Hepatocyte (in vitro differentiated cells): ENCODE measurements at places on chromosomes 3 and 15. TPM values are rescaled to one million over a fixed set of nuclear protein-coding genes. Genes with fewer than 3 reads are reported as not detected.

The ISG20 gene
- 11.9 and 15.8 TPM in 2 replicates for polyA plus RNA-seq

- DNase-seq, result no peak
These were observed 784.0 kb downstream of the ZPLD1 start for GRCh38 chr3:103218793-103219192.

DNA sequence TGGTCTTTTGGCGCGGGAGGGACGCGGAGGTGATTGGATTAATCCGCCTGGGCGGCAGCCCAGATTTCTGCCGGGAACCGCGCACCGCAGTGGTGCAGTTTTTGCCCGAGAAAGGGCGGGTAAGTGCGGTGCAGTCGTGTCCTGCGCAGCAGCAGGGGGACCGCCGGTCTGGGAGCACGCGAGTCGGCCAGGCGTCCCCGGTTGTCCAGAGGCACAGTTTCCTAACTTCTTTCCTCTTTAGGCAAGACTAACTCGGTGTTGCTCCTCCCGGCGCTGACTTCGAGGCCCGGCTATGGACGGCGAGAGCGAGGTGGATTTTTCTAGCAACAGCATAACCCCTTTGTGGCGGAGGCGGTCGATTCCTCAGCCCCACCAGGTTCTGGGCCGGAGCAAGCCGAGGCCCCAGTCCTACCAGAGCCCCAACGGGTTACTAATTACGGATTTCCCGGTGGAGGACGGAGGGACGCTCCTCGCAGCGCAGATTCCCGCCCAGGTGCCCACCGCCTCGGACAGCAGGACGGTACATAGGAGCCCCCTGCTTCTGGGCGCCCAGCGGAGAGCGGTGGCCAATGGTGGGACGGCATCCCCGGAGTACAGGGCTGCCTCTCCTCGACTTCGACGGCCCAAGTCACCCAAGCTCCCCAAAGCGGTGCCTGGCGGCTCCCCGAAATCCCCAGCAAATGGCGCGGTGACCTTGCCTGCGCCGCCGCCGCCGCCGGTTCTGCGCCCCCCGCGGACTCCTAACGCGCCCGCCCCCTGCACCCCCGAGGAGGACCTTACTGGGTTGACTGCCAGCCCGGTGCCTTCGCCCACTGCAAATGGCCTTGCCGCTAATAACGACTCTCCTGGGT, 736 bp downstream of the ARHGEF26 start:
- peak; percentile 60 for DNase-seq

DNA sequence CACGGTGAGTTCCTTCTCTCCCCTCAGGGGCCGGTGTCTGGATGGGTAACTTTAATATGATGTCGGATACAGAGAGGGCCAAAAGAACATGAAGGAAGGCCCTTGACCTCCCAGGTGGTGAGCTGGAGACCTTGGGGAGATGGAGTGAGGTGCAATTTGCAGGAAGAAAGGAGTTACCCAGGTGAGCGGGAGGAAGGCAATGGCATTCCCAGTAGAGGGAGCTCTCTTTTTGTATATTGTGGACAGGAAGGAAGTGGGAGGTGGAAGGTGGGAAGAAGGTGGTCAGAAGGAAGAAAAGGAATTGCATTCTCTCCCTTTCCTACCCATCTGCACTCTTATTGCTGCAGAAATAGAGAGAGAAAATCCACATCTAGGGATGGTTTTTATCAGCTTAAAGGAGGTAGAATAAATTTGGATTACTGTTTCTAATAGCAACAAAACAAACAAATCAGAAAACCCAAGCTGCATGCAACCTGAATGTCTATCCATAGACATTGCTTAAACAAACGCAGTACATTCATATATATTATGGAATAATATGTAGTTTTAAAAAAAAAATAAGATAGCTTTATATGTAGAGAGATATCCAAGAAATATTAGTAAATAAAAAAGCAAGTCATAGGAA, 169.0 kb upstream of the TSC22D2 start:
- peak; percentile 69 for DNase-seq

GRCh38 chr3:196756732-196757131, 17.1 kb downstream of the PAK2 start:
- no peak for DNase-seq

GRCh38 chr3:63654211-63654610, 1.7 kb downstream of the SNTN start:
- no peak for DNase-seq

DNA sequence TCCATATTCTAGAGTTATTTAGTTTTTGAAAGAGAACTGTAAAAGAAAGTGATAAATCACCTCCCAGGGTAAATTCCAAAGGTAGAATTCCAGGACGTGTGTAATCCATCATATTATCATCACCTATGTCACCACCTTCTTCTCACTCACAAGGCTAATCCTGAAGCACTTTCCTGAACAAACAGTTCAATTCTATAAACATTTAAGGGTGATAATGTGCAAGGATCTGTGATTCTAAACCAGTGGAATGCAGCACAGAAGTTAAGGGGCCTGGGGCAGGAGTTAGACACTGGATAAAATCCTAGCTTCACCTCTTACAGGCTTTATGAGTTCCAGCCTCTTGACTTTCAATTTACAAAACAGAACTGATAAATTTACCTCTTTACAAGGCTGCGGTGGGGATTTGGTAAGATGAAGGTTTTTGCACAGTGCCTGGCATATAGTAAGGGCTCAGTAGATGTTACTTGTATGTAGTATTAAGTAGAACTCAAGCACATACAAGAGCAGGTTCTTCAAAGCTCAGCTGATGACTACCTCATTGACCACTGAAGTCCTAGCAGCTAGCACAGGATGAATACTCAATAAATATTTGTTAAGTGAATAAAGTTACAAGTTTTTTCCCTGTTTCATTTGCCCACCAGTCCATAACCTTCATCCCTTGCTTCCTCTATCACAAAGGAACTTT, 47.3 kb upstream of the CCDC80 start:
- no peak for DNase-seq

The GOLGA8T gene
- polyA plus RNA-seq, result not detected in 2 replicates

DNA sequence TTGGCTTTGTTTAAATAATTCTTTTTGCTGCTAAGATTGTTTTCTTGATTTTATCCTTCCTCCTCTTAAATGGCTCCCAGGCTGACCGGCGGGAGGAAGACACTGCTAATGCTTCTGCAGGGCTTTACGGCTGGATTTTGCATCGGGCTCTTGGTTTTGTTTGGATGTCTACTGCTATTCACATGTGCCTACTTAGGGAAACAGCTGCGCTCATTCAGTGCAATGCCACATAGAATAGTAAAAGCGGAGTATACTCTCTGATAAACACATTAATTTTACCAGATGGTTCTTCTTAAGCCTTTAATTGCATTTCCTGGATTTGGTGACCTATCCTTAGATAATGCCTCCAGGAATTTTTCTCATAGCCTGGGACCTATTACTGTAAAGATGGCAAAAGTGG, 146.6 kb downstream of the THSD4 start:
- no peak for DNase-seq

DNA sequence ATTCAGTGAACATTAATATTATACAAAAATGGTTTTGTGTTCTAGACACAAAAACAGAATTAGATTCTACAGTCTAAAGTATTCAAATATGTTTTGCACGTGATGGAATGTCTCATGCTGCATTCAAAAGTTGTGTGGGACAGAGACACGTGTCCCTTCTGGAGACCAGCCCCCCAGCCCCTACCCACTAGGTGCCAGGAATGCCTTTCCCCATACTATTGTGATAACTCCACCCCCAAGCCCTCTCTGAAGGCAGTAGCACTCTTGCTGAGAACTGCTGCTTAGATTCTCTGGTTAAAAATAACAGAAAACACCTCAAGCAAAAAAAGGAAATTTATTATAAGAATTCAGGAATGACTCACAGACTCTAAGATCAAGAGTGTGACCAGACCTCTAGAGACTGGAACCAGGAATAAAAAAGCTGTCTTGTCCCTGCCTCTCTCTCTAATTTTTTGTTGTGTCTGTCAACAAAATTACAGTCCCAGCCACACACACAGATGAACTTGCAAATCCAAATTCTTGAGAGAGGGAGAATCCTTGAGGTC, 57.7 kb downstream of the PXYLP1 start:
- DNase-seq, result no peak

The ADAMTS9 gene
- polyA plus RNA-seq, result 56.9 and 64.3 TPM in 2 replicates

GRCh38 chr3:20023623-20024405, 11.8 kb upstream of the PP2D1 start:
- peak; percentile 40 for DNase-seq

GRCh38 chr15:64845831-64846595, 4.3 kb downstream of the PLEKHO2 start:
- no peak for DNase-seq

The GP9 gene
- not detected in 2 replicates for polyA plus RNA-seq

The SAMMSON gene
- polyA plus RNA-seq, result not detected in 2 replicates

- DNase-seq, result no peak
These were observed 1716.1 kb downstream of the SI start for GRCh38 chr3:163362151-163362550.

The DCUN1D1 gene
- 22.2 and 23.8 TPM in 2 replicates for polyA plus RNA-seq

DNA sequence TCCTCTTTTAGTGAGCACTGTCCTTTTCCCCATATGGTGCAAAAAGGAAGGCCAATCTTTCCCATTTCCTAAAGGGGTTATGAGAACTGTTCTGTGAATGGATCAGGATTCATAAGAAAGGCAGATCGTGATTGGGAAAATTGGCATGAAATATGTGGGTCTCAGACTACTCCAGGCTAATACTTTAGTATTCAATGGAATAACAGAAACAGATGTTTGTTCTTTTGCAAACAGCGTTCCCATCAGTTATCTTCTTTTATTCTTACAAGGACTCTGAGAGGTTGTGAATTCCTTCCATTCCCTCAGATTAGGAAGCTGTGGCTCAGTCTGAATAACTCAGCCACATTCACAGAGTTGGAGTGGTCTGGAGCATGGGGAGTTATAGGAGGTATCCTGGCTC, 51.3 kb upstream of the MTMR10 start:
- DNase-seq, result no peak

GRCh38 chr3:108292450-108292849, 3.9 kb upstream of the HHLA2 start:
- no peak for DNase-seq

The COL6A5 gene
- 0.11 TPM in 2 replicates for polyA plus RNA-seq

GRCh38 chr3:185680231-185680630, 94.1 kb downstream of the SENP2 start:
- no peak for DNase-seq

GRCh38 chr3:104831071-104831470, 535.6 kb upstream of the ALCAM start:
- no peak for DNase-seq

DNA sequence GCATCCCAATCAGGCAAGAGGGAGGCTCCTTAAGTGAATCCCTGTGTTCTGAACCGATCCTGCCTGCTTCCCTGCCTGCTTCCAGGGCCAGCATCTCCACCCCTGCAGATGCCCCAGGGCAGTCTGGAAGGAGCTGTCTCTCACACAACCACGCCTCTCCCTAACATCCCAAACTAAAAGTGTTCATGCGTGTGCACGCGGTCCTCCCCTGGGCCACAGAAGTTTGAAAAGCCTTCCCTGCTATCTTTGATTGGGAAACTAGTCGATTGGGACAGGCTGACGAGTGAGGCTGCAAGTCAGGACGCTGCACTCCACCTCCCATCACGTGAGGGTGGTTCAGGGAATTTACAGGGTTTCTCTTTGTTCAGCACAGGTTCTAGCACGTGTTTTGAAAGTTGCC, 340.9 kb upstream of the ICE2 start:
- DNase-seq, result no peak

The SCAANT1 gene
- polyA plus RNA-seq, result 1.1 TPM in 1 of 2 replicates, not detected in the other

The POPDC2 gene
- polyA plus RNA-seq, result 1.2 and 1.6 TPM in 2 replicates

- DNase-seq, result no peak
These were observed 94.2 kb downstream of the NUP210 start for GRCh38 chr3:13325892-13326443.

GRCh38 chr15:73879426-73879825, 6.1 kb downstream of the TBC1D21 start:
- DNase-seq, result no peak

- DNase-seq, result peak; percentile 40
These were observed 12.6 kb downstream of the FAM107A start for GRCh38 chr3:58564456-58565160.

DNA sequence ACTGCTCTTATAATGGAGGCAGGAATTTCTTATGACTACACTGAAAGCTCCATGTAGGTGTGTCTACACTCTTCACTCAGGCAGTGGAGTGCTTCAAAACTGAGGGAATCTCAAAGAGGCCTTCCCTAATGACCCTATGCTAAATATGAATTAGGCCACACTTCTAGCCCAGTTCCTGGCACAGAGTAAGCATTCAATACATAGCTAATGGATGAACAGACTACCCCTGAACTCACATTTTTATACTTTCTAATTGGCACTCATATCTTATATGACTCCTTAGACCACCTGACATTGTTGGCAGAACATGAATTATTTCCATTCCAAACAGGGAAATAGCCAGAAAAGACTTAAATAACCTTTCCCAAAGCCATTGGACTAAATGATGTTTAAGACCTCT, 3.4 kb downstream of the RARRES1 start:
- DNase-seq, result no peak

DNA sequence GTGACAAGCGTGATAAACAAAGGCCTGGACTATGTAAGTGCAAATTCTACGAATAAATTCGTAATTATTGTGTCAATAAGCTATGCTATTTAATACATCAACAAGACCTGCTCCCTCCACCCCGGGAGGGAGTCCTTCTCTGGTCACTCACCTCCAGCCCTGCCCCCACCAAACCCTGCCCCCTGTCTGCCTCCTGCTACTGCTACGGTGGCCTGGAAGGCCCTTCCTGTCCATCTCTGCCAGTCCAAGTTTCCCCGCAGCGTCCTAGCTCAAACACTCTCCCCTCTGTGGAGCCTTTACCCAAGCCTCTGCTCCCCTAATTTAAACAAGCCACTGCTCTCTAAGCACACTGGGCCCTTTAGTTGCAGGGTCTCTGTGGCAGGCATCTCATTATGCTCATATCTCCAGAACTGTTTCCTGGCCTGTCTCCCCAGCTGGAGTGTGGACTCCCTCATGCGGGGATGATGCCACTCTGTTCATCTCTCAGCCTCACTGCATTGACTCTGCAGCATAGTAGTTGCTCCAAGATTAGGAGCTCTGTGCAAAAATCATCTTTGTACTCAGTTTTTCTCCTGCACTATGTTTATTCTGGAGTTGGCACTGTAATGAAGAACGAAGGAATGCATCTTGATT, 241.2 kb downstream of the NTRK3 start:
- no peak for DNase-seq

- no peak for DNase-seq
These were observed 19.3 kb downstream of the SFMBT1 start for GRCh38 chr3:53026382-53027162.

DNA sequence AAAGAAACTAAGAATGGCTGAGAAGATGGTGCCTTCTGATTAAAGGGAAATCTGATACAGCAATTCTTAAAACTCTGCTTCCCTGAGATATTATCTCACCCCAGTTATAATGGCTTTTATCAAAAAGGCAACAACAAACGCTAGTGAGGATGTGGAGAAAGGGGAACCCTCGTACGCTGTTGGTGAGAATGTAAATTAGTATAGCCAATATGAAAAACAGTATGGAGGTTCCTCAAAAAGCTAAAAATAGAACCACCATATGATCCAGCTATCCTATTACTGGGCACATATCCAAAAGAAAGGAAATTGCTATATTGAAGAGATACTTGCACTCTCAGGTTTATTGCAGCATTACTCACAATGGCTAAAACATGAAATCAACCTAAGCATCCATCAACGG, 65.1 kb downstream of the GOLIM4 start:
- DNase-seq, result no peak

GRCh38 chr3:37952564-37952963, 38.0 kb upstream of the VILL start:
- no peak for DNase-seq
